ENCODE measurements at places on chromosomes 12 and 14. TPM values are rescaled to one million over a fixed set of nuclear protein-coding genes. Genes with fewer than 3 reads are reported as not detected.

NTN4 gene
- 82.5 TPM for polyA plus RNA-seq

JAG2 gene
- 10.2 TPM for polyA plus RNA-seq

CDKN1B gene
- 64.7 TPM for polyA plus RNA-seq

GRCh38 chr12:25386831-25387731, 136.4 kb upstream of the KRAS start:
- DNase-seq, result peak; percentile 91

DNA sequence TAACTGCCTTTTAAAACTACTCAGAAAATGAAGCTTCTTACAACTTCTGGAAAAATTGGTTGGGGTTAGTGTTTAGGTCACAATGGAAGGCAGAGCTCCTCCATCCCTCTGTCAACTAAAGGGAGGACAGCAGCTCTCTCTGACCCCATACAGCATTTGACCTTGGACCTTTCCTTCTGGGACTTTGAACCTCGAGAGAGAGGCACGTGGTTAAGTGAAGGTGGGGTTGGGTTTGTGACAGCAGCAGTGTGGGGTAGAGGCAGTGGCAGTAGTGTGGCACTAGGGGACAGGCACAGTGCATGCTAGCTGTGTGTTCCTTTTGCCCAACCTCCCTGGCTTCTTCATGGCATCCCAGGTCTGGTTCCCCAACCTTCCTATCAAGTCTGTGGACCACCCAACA, 9.4 kb upstream of the C12orf75 start:
- DNase-seq, result no peak

- DNase-seq, result peak; percentile 4
Observed at GRCh38 chr12:79691511-79692248, 916 bp upstream of the PAWR start.

- no peak for DNase-seq
Observed at GRCh38 chr12:128920468-128920867, 67.2 kb downstream of the GLT1D1 start.

DNA sequence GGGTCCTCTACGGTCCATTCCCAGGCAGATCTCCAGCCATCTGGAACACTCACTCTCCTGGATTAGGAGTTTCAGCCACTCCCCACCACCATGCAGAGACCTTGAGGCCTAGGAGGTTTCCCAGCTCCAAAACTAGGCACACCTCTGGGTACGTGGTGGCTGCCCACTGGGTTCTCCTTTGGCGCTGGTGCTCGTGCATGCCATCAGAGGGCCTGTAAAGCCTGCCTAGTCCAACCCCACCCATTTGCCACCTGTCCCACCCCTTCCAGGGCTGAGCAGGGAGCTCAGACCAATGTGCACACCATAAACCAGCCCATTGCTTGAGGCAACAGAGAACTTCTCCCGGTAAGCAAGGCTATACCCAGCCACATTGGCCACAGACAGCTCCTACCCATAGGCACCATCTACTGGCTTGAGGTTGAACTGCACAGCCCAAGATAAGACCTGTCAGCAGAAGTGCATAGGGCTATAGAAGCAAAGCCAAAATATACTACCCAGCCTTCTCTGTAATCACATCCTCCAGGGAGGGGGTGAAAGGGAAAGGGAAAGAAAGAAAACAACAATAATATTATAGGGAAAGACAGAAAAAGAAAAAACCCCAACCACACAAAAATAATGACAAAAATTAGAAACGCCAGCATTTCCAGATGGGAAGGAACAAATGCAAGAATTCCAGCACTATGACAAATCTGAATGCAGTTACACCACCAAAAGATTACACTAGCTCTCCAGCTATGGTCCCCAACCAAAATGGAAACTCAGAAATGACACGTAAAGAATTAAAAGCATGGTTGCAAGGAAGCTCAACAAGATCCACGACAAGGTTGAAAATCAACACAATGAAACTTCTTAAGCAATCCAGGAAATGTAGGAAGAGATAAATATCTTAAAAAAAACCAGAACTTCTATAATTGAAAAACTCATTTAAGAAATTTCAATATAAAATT, 111.9 kb upstream of the CCDC175 start:
- DNase-seq, result peak; percentile 31

GRCh38 chr14:61065656-61066055, 84.6 kb downstream of the SLC38A6 start:
- peak; percentile 30 for DNase-seq

DNA sequence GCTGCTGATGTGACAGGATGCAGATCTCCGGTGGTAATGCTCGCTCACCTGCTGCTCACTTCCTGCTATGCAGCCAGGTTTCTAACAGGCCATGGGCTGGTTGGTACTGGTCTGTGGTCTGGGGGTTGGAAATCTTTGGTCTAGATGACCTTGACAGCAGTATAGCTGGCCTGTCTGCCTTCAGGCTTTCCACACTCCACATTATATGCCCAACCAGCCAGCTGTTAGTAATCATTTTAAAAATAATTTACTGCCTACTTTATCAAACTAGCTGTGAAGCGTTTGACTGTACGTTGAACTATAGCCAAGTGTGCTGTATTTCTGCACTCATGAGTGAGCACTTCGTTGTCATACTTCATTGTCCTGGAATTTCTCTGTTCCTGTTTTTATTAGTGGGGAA, 424.0 kb upstream of the GARIN6 start:
- DNase-seq, result no peak

DNA sequence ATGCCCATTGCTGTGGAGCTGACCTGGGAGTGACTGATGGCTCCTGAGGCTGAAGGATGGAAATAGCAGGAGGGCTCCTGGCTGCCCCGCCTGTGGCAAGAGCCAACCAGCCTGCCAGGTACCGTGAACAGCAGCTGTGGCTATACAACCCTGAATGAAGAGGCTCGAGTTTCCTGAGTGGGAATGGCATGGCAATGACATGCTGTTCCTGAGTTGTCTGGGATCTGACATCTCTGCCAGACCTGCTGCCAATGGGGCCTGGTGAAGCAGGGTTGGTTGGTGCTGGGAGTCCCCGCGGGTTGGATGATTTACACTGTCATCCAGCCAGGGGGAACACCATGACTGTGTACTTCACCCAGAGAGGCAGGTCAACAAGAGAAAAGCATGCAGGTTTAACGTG, 31.8 kb upstream of the LRRC10 start:
- no peak for DNase-seq

- no peak for DNase-seq
Observed at GRCh38 chr12:57609101-57609780, 2.0 kb upstream of the ARHGEF25 start.

- no peak for DNase-seq
Observed at GRCh38 chr14:92726135-92726932, 22.1 kb downstream of the LGMN start.

- no peak for DNase-seq
Observed at GRCh38 chr14:104891664-104892530, 26.8 kb downstream of the CEP170B start.
